Chondrocyte (in vitro differentiated cells): ENCODE measurements at places on chromosomes 3 and 15. TPM values are rescaled to one million over a fixed set of nuclear protein-coding genes. Genes with fewer than 3 reads are reported as not detected.

DNA sequence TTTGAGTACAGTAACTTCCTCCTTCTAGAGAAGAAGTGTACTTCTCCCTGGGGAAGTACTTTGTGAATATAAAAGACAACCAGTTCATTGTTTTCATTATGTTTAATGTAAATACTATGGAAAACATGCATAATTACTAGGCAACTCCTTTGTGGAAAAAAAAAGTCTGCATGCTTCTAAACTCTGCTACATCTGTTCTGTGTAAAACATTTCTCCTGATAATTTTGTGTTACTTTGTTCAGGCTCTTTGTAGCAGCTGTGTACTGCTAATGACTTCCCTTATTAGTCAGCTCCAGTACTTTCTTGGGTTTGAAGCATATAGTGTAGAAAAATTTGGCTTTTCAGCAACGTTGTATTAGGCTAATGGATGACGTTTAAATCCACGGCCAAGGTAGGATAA lies 111.6 kb downstream of the FEZF2 start:
- H3K36me3 ChIP-seq = peaks cover 5% of the 10 kb centered on the region
- H3K27me3 ChIP-seq = no peaks in the 10 kb centered on the region
- H3K27ac ChIP-seq = no peak overlapping the region

DNA sequence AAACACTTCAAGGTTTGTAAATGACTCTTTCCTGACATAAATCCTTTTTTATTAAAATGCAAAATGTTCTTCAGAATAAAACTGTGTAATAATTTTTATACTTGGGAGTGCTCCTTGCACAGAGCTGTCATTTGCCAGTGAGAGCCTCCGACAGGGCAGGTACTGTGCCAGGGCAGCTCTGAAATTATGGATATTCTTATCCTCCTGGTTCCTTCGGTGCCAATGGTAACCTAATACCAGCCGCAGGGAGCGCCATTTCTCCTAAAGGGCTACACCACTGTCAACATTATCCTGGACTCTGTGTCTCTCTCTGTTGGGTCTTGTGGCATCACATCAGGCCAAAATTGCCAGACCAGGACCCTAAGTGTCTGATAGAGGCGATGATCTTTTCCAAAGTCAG lies 33.0 kb downstream of the CHDH start:
- H3K4me1 ChIP-seq = no peaks in the 10 kb centered on the region
- H3K36me3 ChIP-seq = no peaks in the 10 kb centered on the region
- no peak overlapping the region for H3K4me3 ChIP-seq
- H3K27ac ChIP-seq = no peak overlapping the region
- H3K27me3 ChIP-seq = no peaks in the 10 kb centered on the region

- no peak overlapping the region for H3K4me3 ChIP-seq
- no peak overlapping the region for H3K27ac ChIP-seq
- H3K4me1 ChIP-seq = peaks cover 41% of the 10 kb centered on the region
Observed at GRCh38 chr15:85006201-85006600, 24.5 kb downstream of the PDE8A start.

GRCh38 chr15:61657461-61657860 lies 402.8 kb downstream of the VPS13C start:
- no peak overlapping the region for H3K4me3 ChIP-seq
- H3K36me3 ChIP-seq = no peaks in the 10 kb centered on the region
- no peaks in the 10 kb centered on the region for H3K4me1 ChIP-seq
- peaks cover 5% of the 10 kb centered on the region for H3K27me3 ChIP-seq

PLXNA1 gene
- total RNA-seq = 69.8 to 99.1 TPM (median 98.2 TPM) in 3 replicates

GOLGA6B gene
- 0.10 TPM in 1 of 3 replicates, not detected in the others for total RNA-seq

CCDC13 gene
- 0.40 to 0.77 TPM in 2 of 3 replicates, not detected in the other for total RNA-seq

LSM3 gene
- 8.1 to 12.8 TPM (median 8.4 TPM) in 3 replicates for total RNA-seq

MAP3K13 gene
- 18.2 to 30.5 TPM (median 23.2 TPM) in 3 replicates for total RNA-seq
